ENCODE measurements at places on chromosomes 6 and 20. TPM values are rescaled to one million over a fixed set of nuclear protein-coding genes. Genes with fewer than 3 reads are reported as not detected.

The SPAG4 gene
- total RNA-seq: 11.8 TPM

The AIF1 gene
- 71.8 TPM for total RNA-seq

The WFDC2 gene
- total RNA-seq: not detected

The PDCD2 gene
- 117 TPM for total RNA-seq

GRCh38 chr6:131995917-131996316, 44.7 kb upstream of the CCN2 start:
- no peak overlapping the region for H3K27ac ChIP-seq
- H3K36me3 ChIP-seq: no peaks in the 10 kb centered on the region
- no peak overlapping the region for H3K4me3 ChIP-seq
- H3K4me1 ChIP-seq: no peaks in the 10 kb centered on the region
- DNase-seq: no peak

- DNase-seq: no peak
- no peaks in the 10 kb centered on the region for H3K36me3 ChIP-seq
- no peak overlapping the region for H3K4me3 ChIP-seq
- H3K4me1 ChIP-seq: no peaks in the 10 kb centered on the region
Measured at GRCh38 chr6:113184736-113185135, 672.4 kb upstream of the MARCKS start.

GRCh38 chr6:4294636-4295035, 159.3 kb upstream of the ECI2 start:
- H3K4me1 ChIP-seq: no peaks in the 10 kb centered on the region
- H3K36me3 ChIP-seq: no peaks in the 10 kb centered on the region
- no peaks in the 10 kb centered on the region for H3K27me3 ChIP-seq

DNA sequence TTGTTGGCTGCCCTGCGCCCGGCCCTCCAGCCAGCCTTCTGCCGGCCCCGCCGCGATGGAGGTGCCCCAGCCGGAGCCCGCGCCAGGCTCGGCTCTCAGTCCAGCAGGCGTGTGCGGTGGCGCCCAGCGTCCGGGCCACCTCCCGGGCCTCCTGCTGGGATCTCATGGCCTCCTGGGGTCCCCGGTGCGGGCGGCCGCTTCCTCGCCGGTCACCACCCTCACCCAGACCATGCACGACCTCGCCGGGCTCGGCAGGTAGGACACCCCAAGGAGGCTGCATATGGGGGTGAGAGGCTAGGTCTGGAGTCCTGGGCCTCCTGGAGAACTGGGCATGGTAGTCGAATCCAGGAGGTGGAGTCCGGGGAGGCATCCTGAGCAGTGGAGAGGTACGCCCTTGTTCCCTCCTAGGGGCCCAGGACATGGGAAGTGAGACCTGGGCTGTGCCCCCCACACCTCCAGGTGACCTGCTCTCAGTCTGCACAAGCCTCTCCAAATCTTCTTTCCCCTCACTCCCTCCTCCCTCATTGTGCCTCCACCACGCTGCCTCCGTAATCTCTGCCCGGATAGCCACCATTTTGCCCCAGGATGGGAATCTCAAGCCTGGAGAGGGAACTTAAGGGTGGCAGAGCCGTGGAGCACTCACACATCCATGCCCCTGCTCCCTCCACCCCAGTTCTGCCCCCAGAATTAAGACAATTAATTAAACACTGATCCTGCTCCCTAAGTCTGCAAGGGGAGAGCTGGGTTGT, 541 bp downstream of the CDC25B start:
- DNase-seq: no peak
- no peaks in the 10 kb centered on the region for H3K27me3 ChIP-seq
- H3K36me3 ChIP-seq: peaks cover 50% of the 10 kb centered on the region
- peak overlapping the region; percentile 95 for H3K27ac ChIP-seq
- H3K4me3 ChIP-seq: peak overlapping the region; percentile 99
- peaks cover 47% of the 10 kb centered on the region for H3K4me1 ChIP-seq

GRCh38 chr6:79077715-79078074, 359 bp downstream of the PHIP start:
- peak overlapping the region; percentile 97 for H3K27ac ChIP-seq
- peak overlapping the region; percentile 90 for H3K4me3 ChIP-seq
- peaks cover 13% of the 10 kb centered on the region for H3K27me3 ChIP-seq

GRCh38 chr20:50388733-50389437, 121.3 kb upstream of the PTPN1 start:
- DNase-seq: no peak
- H3K27me3 ChIP-seq: peaks cover 5% of the 10 kb centered on the region
- H3K36me3 ChIP-seq: no peaks in the 10 kb centered on the region
- H3K4me1 ChIP-seq: peaks cover 53% of the 10 kb centered on the region
- H3K4me3 ChIP-seq: no peak overlapping the region

GRCh38 chr20:9036593-9036992, 32.3 kb upstream of the PLCB4 start:
- H3K27me3 ChIP-seq: no peaks in the 10 kb centered on the region
- no peak overlapping the region for H3K27ac ChIP-seq
- H3K4me1 ChIP-seq: no peaks in the 10 kb centered on the region
- H3K36me3 ChIP-seq: no peaks in the 10 kb centered on the region

- H3K27ac ChIP-seq: peak overlapping the region; percentile 92
- no peaks in the 10 kb centered on the region for H3K27me3 ChIP-seq
- DNase-seq: peak; percentile 44
- H3K4me3 ChIP-seq: peak overlapping the region; percentile 30
- no peaks in the 10 kb centered on the region for H3K36me3 ChIP-seq
Measured at GRCh38 chr6:135088818-135089809, 34.5 kb upstream of the HBS1L start.

- no peak overlapping the region for H3K4me3 ChIP-seq
- H3K4me1 ChIP-seq: peaks cover 26% of the 10 kb centered on the region
- H3K36me3 ChIP-seq: peaks cover 6% of the 10 kb centered on the region
- no peak overlapping the region for H3K27ac ChIP-seq
Measured at GRCh38 chr6:157494132-157494710, 113.2 kb downstream of the ZDHHC14 start.

GRCh38 chr6:141830530-141830929, 302.2 kb upstream of the GJE1 start:
- no peaks in the 10 kb centered on the region for H3K36me3 ChIP-seq
- no peaks in the 10 kb centered on the region for H3K4me1 ChIP-seq
- no peak overlapping the region for H3K4me3 ChIP-seq
